ENCODE measurements at places on chromosomes 2 and 18.

GRCh38 chr2:191688934-191689695, 11.2 kb downstream of the NABP1 start:
- DNase-seq: peak; percentile 12

GRCh38 chr2:128834207-128834879, 515.7 kb upstream of the HS6ST1 start:
- DNase-seq: no peak

DNA sequence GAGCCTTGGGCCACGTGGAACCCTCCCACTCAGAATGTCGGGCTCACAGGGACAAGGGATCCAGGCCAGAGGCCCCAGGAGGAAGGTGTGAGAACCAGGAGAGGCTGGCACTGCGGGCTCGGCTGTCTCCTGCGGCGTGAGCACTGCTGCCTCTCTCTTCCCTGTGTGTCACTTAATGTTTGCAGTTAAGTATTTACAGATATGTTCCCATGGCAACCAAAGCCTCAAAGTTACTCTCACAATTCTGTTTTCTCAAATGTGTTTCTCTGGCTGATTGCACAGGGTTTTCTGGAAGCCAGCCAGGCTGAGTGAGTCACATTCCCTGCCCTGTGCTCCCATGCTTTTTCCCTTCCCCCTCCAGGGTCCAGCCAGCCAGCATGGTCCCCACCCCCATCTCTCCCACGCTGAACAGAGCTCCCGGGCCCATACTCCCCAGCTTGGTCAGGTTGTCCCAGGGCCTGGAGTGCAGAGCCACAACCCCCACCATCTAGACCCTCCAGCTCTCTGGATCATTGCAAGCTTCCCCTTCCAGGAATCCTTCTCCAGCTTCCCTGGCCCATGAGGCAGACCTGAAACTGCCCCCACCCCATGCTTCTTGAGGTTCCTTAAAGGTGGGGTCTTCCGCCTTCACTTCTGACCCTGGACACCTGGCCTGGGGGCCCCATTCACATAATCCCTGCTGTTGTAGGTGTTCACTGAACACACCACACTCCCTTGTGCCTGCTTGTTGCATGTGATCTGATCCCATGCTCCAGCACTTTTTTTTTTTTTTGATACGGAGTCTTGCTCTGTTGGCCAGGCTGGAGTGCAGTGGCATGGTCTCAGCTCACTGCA, 265.9 kb downstream of the CELF4 start:
- peak; percentile 78 for DNase-seq

- DNase-seq: no peak
Measured at GRCh38 chr2:129880971-129881370, 98.5 kb upstream of the RAB6C start.

DNA sequence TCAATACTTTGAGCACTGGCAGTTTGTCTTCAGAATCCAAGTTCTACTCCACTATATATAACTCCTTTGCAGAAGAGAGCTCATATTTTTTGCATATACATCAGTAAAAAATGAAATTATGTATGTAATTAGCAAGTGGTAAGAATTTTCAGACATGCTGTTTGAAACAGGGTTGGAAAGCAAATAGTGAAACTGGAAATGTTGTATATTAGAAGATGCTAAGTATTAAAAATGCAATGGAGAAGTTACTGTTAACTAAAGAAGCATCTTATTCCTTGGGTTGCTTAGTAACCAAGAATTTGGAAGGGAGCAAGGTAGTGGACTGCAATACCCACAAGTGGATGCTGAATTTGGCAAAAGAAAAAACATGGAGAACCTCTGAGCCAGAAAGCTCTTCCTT, 88.6 kb upstream of the DLGAP1 start:
- DNase-seq: no peak

DNA sequence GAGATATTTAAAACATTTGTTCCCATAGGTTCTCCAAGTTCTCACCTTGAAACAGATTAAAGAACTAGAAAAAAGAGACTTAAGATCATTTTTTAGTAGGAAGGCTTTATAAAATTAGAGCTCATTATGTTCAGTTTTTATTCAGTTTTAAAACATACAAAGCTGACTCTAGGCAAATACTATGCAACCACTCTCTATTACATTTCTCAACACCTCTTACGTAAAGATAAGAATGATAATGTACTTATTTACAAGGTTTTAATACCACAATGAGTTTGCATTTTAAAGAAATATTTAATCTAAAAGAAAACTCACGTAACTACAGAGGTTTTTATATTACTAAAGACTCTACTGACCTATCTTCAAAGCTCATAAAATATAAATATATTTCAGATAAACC, 68.8 kb downstream of the TMEM131 start:
- DNase-seq: no peak

DNA sequence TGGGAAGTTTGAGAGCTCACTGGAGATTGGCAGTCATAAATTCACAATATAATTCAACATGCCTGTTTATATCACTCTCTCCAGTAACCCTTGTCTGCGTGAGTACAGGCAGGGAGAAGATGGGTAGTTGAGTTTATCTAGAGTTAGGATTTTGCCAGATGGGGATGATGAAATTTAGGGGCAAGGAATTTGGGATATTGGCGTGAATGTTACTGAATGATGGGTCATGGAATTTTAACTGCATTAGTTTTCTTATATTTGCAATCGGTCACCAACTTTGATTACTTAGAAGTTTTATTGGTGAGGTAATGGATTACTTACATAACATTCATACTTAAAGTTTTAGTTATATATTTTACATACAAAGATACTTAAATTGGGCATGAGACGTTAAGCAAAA, 35.1 kb downstream of the SANBR start:
- DNase-seq: no peak

- no peak for DNase-seq
Measured at GRCh38 chr2:223744580-223744979, 92.8 kb downstream of the AP1S3 start.
